Stimulated activated CD8-positive, alpha-beta memory T cell treated with anti-CD3 and anti-CD28 coated beads, Interleukin-4, amount 100 ng/mL, for 4 hours (primary cell): ENCODE measurements at places on chromosomes 3 and 15.

DNA sequence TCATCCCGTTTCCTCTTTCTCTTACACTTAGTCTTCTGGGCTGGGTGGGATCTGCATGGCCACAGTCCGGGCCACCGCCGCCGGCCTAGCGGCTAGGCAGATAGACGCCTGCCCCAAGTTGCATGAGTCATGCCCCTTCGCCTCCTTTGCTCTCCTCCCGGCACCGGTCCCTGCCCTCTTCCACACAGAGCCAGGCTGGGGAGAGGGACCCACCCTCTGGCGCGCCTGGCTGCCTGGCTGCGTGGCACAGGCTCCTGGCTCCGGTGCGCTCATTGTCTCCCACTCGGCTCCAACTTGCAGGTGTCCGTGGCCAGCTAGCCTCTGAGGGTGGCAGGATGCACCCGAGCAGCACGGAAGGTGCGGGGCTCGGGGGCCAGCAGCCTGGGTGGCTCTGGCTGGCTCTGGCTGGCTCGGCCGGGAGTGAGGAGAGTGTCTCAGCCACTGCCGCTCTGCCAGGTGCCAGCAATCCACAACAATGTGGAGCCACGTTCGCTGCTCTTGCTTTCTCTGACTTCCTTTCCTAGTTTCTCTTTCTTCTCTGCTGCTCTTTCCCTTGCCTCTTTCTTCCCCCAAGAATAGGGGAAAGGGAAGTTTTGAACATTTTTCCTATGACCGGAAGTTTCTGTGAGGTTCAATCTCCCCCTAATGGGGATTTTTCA is 22.4 kb upstream of the MTHFS start:
- no peak for DNase-seq

GRCh38 chr15:41258750-41259471 is 27.8 kb downstream of the CHP1 start:
- no peak for DNase-seq

DNA sequence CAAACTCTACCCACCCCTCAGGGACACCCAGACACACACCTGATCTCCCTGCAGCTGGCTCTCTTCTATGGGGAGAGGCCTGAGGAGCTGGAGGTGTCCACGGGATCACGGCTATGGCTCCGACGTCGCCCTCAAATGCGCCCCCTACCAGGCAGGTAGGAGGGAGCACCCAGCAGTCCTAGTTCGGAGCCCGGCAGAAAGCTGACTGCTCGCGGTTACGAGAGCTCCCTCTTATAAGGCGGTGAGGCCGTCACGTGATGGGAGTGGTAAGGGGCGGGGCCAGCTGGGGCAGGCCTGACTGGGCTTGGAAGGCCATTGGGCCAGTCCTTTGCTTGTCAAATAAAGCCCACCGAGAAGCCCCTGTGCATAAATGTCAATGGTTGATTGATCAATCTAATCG is at the start of gene PRR20G:
Gene PRR20G, minus strand, starts transcription at position 207 of the 400 bp plus-strand sequence. CDS start 681 bp downstream, outside the sequence.
- no peak for DNase-seq

GRCh38 chr3:70519913-70520659 is 207.6 kb upstream of the MDFIC2 start:
- no peak for DNase-seq

DNA sequence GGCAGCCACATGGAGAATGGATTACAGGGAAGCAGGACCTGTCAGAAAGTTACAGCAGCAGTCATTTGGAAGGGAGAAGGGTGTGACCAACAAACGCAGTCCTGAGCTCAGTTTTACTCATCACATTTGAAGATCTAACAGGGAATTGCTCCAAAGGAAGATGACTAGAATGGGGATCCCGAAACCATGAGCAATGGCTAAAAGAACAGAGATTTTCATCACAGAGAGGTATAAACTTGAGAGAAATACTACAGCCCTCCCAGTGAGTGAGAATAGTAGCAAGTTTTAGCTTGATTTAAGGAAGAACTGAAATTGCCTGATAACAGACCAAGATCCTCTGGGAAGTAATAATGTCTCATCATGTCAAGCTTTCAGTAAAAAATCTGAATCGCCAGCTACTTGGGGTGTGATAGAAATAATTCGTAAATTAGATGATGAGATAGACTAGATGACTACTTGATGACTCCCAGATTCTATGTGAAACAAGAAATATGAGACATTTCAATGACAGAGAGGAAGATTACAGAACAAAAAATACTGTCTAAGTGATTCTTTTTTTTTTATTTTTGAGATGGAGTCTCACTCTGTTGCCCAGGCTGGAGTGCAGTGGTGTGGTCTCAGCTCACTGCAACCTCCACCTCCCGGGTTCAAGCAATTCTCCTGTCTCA is 16.9 kb downstream of the CD47 start:
- DNase-seq = no peak

DNA sequence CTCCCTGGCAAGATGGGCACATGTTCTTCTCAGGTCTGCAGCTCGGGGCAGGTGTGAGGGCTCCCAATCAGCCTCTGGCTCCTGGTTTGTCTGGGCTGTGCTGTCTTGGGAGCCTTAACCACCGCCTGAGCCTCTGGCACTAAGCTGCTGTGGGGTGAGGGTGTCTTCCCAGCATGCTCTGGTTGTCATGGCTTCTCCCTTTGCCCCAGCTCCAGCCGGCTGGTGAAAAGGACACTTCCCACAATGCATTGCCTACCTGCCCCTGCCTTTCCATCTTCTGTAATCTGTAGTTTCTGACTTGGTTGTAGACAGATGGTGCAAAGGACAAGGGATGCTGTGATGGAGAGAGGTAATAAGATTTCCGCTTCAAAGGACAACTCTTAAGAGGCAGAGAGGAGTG is 295.3 kb downstream of the TLE3 start:
- no peak for DNase-seq

DNA sequence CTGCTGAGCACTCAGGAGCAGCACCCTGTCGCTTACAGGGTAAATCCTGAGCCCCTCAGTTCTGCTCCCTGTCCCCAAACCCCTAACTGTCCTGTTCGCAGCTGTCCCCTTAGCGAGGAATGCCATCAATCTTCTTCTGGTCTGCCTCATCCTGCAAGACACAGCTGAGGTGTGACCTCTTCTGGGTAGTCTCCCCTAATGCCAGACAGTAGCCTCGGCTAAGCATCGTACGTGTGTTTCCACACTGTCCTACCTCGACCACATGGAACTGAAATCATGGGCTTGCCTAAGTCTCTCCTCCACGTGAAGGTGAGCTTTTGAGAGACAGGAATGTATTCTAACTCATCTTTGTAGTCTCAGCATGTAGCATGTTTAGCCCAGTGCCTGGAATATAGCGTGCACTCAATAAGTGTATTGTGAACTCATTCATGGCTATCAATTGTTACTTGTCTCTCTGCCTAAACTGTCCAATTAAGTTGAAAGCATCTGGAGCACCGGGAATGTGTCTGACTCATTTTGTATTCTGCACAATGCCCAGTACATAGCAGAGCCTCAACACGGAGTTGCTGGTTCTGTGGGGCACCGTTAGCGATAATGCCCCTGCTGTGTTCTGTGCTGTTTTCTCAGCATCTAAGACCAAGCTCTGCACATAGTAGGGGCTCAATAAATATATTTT is 90.2 kb downstream of the HES1 start:
- no peak for DNase-seq

DNA sequence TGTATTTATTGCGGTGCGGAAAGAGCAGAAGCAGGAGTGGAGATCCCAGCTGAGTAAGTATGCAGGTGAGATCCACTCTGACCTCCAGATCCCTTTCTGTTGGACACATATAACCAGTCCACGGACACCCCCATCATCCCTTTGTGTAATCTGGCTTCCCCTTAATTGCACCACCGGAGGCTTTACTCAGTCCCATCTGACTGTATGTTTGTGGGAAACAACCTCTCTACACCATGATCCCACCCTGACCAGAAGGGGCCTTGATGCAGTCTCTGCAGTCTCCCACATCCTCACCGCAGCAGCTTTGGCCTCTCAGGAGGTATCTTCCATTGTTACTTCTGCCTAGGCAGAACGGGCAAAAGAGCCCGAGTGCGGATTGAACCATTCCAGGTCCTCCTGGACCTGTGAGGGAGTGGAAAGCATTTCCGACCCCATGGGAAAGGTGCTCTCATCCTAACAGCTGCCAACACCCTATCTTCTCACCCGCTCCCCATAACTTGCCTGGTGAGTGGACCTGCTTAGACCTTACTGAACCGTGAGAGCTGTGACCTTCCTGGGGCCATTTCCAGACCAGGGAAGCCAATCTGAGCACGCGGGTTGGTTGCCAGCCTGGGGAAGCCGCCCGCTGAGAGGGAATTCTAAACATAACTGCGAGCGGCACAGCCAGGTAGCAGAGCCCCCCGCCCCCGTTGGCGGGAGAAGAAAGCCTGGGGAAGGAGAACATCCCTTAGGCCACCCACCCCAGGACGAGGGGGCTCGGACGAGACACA is 1.1 kb downstream of the SLCO2A1 start:
- no peak for DNase-seq
